ENCODE measurements at places on chromosomes 2 and 18.

- no peak for DNase-seq
Observed at GRCh38 chr2:116585669-116586327, 1228.7 kb upstream of the DDX18 start.

DNA sequence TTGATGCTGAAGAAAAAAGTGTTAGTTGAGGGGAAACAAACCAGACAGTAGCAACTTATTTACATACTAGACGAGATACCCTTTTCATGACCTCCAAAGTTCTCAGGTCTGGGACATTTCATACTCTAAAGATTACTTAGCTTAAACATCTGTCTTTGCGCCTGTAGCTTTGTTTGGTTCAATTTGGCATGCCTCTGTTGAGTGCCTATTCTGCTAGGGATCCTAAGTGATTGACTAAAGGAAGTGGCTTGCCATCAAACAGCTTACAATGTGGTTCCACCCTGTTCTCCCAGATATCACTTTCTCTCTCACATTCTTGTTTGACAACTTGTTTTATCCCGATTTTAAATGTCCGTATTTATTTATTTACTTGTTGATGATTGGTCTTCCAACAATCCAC is 488.8 kb downstream of the PARD3B start:
- no peak for DNase-seq

- DNase-seq = no peak
Observed at GRCh38 chr2:120195553-120195952, 27.6 kb downstream of the TMEM185B start.

DNA sequence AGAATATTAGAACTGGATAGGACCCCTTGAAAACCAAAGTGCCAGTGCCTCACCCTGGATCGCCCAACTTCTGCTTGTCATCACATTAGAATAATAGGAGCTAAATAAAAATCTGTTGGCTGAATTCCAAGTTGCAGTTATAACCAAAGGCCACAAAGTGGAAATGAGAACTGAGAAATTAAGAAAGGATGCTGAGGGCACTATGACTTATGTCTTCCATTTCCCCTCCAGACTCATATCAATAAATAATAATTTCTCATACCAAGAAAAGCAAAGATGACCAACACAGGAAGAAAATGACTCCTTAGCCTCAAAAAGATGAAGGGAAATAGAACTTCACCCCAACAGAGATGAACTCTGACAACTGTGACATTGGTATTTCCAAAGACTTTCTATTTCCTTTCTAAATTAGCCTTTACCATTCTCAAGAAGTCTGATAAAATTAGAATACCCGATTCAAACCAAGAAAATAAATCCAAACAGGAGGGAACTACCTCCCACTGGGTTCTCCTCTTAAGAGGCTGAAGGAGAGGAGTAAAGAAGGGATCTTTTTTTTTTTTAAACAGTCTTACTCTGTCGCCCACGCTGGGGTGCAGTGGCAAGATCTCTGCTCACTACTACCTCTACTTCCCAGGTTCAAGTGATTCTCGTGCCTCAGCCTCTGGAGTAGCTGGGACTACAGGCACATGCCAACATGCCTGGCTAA is 46.5 kb upstream of the EPG5 start:
- DNase-seq = no peak

- peak; percentile 94 for DNase-seq
Observed at GRCh38 chr2:112811841-112812306, 24.7 kb downstream of the IL1B start.

DNA sequence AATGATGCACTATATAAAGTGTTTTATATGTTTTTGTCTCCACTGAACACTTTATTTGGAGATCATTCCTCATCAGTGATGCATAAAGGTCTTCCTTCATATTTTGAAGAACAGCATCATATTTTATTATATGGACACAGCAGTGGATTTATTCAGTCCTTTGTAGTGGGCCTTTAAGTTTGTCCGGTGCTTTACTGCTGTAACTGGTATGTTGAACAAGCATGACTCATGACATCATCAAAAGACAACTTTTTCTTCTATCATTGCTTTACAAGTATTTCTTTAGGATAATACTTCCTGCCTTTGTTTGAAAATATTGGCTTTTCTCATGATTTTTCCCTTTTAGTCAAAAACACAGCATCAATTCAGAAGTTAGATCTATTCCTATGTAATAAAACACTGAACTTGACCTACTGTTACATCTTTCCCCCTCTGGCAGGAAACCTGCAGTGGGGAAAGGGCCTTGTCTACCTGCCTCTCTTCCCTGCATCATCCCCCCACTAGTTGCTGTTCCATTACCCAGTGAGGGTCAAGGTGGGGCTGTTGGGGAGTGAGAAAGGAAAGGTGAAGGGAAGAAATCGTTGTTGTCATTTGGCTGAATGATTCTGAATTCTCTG is 241.2 kb downstream of the CYP26B1 start:
- DNase-seq = no peak

- DNase-seq = no peak
Observed at GRCh38 chr2:163462993-163463392, 272.8 kb downstream of the FIGN start.

DNA sequence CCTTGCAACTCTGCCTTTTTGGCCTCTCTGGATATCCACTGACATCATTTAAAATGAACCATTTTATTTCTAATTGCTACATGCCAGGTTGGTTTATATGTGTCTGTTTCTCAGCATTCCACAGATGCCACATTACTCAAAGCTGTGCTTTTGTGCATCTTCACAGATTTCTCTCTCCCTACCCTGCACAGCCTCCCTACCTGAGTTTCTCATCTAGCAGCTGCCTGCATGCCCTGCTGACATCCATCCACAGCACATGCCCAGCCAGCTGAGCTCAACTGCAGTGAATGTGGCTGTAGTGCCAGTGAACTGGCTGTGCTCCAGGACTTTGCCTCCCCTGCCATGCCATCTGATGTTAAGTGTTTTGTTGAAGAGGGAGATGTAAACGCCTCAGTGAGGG is 44.5 kb downstream of the PKP4 start:
- peak; percentile 21 for DNase-seq

GRCh38 chr2:232325324-232326273 is 53.0 kb upstream of the ALPP start:
- no peak for DNase-seq

DNA sequence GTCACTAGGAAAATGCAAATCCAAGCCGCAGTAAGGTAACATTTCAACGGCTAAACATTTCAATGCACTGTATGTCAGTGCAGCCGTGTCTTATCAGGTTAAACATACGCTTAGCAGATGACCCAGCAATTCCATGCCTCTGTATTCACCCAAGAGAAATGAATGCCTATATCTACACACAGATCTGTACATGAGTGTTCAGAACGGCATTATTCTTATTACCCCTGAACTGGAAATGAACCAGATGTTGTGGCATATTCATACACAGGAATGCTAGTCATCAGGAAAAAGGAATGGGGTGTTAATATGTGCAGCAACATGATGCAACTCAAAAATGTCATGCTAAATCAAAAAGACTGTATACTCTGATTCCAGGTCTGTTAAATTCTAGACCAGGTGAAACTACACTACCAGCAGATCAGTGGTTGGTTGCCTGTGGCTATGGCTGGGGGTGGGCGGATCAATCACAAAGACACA is 80.4 kb upstream of the RPL31 start:
- no peak for DNase-seq

DNA sequence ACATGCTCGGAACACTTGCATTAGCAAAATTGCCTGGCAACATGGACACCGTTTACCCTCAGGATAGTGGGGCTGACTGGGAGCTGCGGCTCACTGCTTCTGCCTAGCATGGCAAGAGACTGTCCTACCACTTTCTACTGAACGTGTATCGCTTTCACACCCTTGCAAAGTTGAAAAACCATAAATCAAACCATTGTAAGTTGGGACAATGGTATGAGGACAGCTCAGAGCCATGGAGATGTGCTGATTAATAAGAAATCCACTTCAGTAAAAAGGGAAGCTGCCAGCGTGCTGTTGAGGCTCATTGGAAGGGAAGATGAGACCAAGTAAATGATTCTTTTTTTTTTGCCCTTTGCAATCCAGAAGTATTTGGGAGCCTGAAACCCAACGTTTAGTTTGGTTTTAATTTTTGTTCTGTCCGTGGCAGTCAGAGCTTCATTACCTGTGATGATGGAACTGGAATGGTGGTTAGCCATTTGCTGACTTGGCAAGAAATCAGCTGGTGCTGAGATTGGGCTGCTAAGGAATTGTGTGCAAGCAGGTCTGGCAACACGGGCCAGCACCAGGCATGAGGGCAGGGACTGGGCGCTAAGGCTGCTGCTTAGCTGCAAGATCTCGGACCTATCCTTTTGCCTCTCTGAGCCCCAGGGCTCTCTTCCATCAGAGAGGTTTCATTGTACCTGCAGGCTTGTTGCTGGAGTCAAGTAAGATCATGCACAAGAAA is 75.5 kb upstream of the HS6ST1 start:
- DNase-seq = no peak

DNA sequence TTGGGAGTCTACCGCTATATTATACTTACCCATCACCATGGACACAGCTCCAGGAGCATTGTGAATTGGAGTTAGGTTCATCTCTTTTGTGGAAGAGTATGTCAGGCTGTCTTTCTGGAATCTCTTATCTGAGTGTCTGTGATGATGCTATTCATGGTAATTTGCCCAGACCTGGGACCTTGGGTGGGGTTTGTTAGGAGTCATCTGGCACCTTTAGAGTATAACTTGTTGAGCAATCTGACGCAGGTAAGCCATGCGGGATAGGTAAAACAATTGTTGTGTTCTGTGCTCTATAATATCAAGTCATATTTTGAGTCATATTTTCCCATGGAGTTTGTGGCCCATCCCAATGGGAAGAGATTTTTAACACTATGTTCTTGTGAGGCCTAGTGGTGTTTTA is 49.7 kb upstream of the MAPRE2 start:
- DNase-seq = no peak

DNA sequence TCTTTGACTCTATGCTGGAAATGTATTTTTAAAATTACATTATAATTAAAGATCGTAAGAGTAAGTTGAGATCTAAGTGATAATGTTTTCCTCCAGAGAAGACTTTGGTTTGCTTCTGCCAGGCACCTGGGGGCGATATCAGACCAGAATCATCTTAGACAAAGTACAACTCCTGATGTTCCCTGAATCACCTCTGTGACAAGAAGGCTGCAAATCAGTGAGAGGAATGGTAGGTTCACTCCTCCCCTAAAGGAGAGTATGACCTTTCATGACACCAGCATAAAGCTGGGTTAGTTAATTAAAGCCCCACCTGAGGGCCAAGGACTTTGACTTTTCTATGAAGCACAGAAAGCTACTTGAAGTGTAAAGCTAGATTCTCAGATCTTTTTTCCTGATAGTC is 114.4 kb upstream of the DTNA start:
- DNase-seq = peak; percentile 58

- DNase-seq = no peak
Observed at GRCh38 chr18:5286525-5286924, 9.0 kb downstream of the ZBTB14 start.

- no peak for DNase-seq
Observed at GRCh38 chr2:161170958-161171932, 11.0 kb downstream of the TANK start.

DNA sequence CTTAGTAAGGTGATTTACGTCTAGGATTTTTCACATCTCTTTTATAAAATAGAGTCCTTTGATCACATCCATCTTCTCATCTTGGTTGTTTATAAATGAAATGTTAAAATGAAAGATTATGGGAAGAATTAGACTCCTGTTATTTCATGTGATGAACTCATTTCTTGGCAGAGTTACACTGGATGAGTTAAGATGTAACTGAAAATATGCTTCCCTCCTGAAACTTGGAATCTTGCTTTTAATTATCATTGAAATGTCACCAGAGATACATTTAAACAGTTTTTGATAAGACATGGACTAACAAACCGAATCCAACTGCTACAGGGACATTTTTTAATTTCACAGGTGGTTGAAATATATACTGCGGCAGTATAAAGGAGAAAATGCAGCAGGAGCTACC is 274.0 kb downstream of the DLGAP1 start:
- no peak for DNase-seq

- no peak for DNase-seq
Observed at GRCh38 chr2:86227685-86228084, 28.4 kb downstream of the MRPL35 start.

DNA sequence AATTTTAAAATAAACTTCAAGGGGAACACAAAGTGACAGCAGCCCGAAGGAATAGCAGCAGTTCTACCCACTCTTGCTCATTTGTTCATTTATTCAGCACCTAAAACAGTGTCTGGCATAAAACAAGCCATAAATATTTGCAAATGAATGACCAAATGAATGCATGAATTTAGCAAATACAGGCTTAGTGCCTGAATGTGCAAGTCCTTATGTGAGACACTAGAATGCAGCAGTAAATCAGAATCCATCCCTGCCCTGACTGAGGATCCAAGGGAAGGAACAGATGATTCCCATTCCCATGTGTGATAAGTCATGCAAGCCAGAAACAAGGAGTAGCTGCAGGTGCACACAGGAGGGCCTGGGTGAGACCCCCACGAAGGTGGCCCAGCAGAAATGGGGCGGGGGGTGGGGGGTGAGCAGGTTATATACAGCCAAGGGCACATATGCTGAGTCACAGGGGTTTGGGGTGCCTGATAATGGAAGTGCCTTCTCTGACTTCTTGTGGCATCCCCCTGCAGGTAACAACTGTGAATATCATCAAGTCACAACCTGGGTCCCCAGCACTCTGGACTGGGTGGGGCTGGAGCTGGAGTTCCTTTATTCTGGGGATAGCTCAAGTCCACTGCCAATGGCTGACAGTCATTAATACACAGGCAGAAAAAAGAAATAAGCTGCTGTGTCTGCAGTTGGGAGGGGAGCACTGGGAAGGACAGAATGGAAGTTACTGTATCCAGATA is 311.9 kb downstream of the TXNL1 start:
- DNase-seq = no peak

GRCh38 chr18:42211201-42211600 is 256.2 kb downstream of the PIK3C3 start:
- no peak for DNase-seq

GRCh38 chr18:28963481-28963880 is 786.6 kb upstream of the CDH2 start:
- DNase-seq = no peak

- DNase-seq = no peak
Observed at GRCh38 chr18:65415098-65415497, 335.7 kb upstream of the CDH7 start.

DNA sequence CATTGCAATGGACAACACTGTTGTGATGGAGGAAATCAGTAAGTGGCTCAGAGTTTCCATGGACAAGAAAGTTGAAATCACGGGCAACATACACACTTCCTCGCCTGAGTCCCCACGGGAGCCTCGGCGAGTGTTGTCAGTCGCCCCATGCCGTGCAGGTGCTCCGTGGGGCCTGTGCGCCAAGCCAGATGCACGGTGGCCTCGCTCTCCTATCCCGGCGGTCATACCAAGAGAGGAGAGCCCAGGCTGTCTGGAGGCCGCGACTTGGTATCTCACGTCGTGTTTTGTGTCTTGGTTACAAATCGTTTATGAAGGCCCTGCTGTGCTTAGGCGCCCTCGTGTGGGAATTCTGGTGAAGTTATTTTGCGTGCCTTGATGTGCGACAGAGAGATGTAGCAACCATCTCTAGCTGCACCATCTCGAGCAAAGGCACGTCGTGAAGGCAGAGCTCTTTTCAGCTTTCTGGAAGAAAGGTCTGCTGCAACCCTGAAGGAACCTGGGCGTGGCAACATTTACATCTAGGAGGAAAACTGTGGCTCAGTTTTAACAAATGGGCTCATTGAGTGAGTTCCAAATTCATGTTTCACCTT is 21.8 kb downstream of the ATG4B start:
- DNase-seq = peak; percentile 58

Data from renal cortical epithelial cell (primary cell).